ENCODE measurements at places on chromosomes 6 and 20. TPM values are rescaled to one million over a fixed set of nuclear protein-coding genes. Genes with fewer than 3 reads are reported as not detected.

DNA sequence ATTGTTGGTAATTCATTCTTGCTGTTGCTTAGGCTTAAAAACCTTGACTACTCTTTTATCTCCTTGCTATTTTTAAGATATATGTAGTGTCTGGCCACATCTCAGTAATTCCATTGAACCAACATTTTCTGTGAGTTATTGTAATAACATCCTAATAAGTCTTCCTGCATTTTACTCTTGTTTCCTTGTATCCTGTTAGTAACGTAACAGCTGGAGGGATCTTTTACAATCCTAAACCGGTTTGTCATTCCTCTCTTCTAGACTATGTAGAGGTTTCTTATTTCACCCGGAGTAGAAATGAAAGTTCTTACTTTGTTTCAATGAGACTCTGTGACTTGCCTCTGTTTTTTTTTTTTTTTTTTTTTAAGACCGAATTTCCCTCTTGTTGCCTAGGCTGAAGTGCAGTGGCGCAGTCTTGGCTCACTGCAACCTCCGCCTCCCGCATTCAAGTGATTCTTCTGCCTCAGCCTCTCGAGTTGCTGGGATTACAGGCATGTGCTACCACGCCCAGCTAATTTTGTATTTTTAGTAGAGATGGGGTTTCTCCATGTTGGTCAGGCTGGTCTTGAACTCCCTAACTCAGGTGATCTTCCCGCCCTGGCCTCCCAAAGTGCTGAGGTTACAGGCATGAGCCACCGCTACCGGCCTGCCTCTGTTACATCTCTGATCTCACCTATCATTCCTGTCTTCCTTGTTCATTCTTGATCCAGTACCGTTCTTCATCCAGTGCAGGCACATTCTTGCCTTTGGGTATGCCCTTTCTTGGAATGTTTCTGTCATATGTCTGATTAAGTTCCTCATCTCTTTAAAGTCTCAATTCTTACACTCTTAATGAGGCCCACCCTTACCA, 44.7 kb downstream of the NCOA3 start:
- H3K27ac ChIP-seq, result no peak overlapping the region
- no peak overlapping the region for H3K4me3 ChIP-seq
- no peaks in the 10 kb centered on the region for H3K36me3 ChIP-seq
- DNase-seq, result no peak

- H3K4me1 ChIP-seq, result peaks cover 8% of the 10 kb centered on the region
- no peak overlapping the region for H3K27ac ChIP-seq
- no peak overlapping the region for H3K4me3 ChIP-seq
- no peak for DNase-seq
- peaks cover 4% of the 10 kb centered on the region for H3K27me3 ChIP-seq
These were observed 62.9 kb upstream of the MYB start for GRCh38 chr6:135118134-135118730.

GRCh38 chr6:79949233-79949632, 1.9 kb upstream of the ELOVL4 start:
- peak; percentile 77 for DNase-seq
- H3K27me3 ChIP-seq, result no peaks in the 10 kb centered on the region
- H3K4me3 ChIP-seq, result no peak overlapping the region
- H3K36me3 ChIP-seq, result no peaks in the 10 kb centered on the region
- H3K27ac ChIP-seq, result no peak overlapping the region
- H3K4me1 ChIP-seq, result no peaks in the 10 kb centered on the region

DNA sequence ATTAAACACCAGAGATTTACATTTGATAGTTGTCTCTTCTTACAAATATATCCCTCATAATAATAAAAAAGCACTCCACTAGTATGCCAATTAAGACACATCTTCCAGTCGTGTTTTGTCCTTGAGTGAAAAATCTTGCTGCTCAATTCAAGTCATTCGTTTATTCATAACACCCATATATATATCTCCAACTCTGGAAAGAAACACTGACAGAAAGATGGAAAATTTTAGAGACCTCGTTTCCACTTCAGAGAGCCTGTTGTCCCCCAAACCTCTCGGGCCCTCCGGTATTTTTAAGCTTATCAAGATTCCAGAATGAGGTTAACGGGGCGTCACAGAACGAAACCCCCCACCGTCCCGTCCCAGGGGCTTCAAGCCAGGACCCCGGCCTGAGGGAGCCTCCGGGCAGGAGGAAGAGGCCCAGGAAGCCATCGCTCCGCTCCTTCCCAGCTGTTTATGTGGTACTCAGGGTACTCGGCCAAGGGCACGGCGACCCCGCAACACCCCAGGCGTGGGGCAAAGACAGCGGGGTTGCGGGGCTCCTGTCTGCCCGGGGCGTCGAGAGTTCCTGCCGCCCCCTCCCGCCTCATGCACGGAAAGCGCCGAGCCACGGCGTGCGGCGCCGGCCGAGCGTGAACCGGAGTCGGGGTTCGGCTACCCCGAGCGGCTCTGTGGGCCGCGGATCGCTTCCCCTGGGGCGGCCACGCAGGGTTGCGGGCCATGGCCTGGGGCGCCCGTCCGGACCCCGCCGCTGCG, 623 bp upstream of the SNX9 start:
- H3K4me1 ChIP-seq, result peaks cover 5% of the 10 kb centered on the region
- no peak overlapping the region for H3K27ac ChIP-seq

DNA sequence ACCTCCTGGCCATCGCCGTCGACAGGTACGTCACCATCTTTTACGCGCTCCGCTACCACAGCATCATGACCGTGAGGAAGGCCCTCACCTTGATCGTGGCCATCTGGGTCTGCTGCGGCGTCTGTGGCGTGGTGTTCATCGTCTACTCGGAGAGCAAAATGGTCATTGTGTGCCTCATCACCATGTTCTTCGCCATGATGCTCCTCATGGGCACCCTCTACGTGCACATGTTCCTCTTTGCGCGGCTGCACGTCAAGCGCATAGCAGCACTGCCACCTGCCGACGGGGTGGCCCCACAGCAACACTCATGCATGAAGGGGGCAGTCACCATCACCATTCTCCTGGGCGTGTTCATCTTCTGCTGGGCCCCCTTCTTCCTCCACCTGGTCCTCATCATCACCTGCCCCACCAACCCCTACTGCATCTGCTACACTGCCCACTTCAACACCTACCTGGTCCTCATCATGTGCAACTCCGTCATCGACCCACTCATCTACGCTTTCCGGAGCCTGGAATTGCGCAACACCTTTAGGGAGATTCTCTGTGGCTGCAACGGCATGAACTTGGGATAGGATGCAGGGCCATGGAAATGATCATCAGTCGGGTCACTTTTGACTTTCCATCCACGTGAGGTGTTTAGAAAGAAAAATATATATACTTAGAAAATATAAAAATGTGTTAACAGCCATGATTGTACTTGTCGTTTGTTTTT, 868 bp downstream of the MC3R start:
- peaks cover 41% of the 10 kb centered on the region for H3K27me3 ChIP-seq
- H3K4me3 ChIP-seq, result no peak overlapping the region
- no peak overlapping the region for H3K27ac ChIP-seq
- H3K4me1 ChIP-seq, result no peaks in the 10 kb centered on the region

DNA sequence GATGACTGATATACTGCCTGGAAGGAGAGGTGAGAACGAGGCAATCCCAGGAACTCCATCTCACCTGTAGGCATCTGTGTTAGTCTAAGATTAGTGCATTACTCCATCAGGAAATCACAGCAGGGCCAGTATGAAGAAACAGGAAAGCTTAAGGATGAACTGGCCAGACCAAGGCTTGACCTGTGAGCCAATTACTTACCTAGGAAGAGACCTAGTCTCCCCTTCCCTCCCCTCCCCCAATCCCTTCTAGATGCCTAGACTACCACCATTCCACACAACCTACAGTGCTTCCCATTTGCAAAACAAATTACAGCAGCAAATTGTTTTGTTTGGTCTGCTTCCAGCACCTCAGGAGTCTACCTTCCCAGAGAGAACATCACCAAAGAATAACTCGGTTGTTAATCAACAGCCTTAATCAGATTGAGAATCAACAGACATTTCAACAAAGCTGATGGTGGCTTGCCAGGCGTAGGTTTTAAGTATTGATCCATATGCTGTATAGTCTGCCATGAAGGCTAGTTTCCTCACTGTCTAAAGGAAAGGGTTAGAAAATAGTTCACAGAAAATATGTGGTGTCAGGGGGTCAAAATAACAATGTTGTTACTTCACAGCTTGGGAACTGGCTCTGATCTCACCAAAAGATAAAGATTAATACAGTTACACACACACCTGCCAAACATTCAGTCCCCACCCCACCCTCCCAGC, 10.1 kb downstream of the PKHD1 start:
- H3K27ac ChIP-seq, result no peak overlapping the region
- peaks cover 28% of the 10 kb centered on the region for H3K4me1 ChIP-seq
- H3K36me3 ChIP-seq, result no peaks in the 10 kb centered on the region
- no peaks in the 10 kb centered on the region for H3K27me3 ChIP-seq

DNA sequence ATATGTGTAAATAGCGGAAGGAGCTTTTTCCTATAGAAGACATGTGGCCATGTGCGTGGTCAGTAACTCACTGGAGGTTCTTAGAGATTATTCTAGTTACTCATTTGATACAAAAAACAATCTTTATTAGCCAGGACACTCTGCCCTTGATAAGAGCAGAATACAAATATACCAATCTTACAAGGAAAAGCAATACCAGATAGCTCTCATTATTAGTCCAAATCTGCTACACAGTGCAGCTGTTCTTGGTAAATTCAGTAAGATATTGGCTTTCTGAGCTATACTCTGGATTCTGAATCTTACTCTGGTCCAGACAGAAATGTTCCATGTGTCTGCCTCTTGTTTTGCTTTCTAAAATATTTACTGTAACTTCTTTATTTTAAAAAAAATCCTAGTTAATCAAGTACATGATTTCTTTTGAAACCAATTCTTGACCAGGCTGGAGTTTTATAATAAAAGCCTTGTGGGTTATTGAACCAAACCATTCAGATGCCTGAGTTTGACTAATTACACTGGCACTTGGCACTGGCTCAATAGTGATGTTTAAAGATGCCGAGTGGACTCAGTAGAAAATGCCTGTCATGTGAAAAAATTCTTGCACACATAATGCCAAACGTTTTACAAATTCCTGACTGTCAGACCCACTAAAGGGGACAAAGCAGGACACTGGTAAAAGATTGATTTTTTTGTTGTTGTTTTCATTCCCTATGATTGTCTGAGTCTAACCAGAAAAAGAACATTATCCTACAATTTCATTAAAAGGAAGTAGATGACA, 242.8 kb upstream of the TCF21 start:
- peak; percentile 10 for DNase-seq
- H3K27me3 ChIP-seq, result peaks cover 67% of the 10 kb centered on the region
- no peak overlapping the region for H3K27ac ChIP-seq
- H3K36me3 ChIP-seq, result no peaks in the 10 kb centered on the region
- no peak overlapping the region for H3K4me3 ChIP-seq

GRCh38 chr6:21486115-21486514, 107.4 kb upstream of the SOX4 start:
- no peak for DNase-seq
- H3K4me3 ChIP-seq, result no peak overlapping the region
- no peaks in the 10 kb centered on the region for H3K36me3 ChIP-seq

- no peaks in the 10 kb centered on the region for H3K27me3 ChIP-seq
- no peaks in the 10 kb centered on the region for H3K36me3 ChIP-seq
- no peak overlapping the region for H3K27ac ChIP-seq
- no peaks in the 10 kb centered on the region for H3K4me1 ChIP-seq
These were observed 1.7 kb upstream of the POU5F1 start for GRCh38 chr6:31171931-31172905.

DNA sequence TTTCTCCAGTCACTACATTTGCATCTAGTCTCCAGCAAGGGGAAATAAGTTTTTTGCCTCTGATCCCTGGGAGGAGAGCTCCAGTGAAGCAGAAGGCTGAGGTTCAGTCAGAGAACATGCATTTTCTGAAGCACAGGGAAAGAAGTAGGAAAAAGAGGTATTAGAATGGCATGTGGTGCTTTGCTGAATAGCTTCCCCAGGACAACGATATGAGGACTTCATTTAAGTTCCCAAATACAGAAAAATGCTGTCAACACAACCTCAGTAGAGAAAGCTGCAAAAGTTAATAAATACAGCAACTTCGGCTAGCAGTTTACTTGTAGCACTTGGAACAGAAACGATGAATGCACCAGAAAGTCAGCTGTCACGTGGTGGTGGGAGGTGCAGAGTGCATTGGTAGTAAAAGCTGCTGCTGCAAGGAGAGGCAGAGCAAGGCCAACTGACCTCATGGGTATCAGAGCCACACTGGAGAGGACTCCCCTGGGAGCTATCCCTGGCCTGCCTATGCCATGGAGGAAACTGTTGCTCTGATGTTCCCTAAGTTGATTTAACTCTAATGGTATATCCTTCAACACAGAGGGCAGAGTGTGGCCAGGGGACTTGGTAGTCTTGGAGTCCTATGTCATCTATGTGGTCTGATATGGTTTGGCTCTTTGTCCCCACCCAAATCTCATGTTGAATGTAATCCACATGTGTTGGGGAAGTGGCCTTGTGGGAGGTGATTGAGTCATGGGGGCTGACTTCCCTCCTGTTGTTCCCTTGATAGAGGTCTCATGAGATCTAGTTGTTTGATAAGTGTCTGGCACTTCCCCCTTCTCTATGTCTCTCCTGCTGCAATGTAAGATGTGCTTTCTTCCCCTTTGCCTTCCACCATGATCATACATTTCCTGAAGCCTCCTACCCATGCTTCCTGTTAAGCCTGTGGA, 85.9 kb downstream of the ADTRP start:
- H3K27me3 ChIP-seq, result no peaks in the 10 kb centered on the region
- no peak overlapping the region for H3K4me3 ChIP-seq
- no peak for DNase-seq
- no peak overlapping the region for H3K27ac ChIP-seq

- H3K36me3 ChIP-seq, result no peaks in the 10 kb centered on the region
- H3K27ac ChIP-seq, result no peak overlapping the region
- H3K4me3 ChIP-seq, result no peak overlapping the region
- no peak for DNase-seq
These were observed 9.8 kb downstream of the LYRM4 start for GRCh38 chr6:5250911-5251310.

Gene APOM
- 4.8 TPM for total RNA-seq

Gene MAK
- 0.06 TPM for total RNA-seq
